ENCODE measurements at places on chromosomes 1 and 21.

GRCh38 chr1:155324717-155325602 lies 4.3 kb downstream of the RUSC1 start:
- peak; percentile 84 for DNase-seq

DNA sequence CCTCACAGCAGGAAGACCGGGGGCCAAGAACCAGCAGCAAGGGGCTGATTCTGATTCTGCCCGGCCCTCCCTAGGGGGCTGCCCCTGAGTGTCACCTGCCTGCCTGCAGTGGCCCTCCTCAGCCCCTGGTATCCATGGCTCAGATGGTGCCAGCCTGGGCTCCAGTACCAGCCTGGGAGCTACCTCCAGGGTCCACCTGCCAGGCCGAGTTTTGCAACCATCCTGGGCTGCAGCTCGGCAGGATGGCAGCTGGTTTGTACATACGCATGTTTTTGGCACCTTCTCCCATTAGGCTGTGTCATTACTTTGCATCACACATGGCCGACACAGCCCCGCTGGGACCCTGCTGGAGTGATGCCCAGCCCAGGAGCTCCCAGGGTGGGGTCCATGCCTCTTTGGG lies 93.3 kb upstream of the WNT4 start:
- DNase-seq: peak; percentile 62

GRCh38 chr1:47870480-47870879 lies 126.7 kb downstream of the TRABD2B start:
- no peak for DNase-seq

- no peak for DNase-seq
Measured at GRCh38 chr21:46397993-46398392, 60.7 kb upstream of the DIP2A start.

DNA sequence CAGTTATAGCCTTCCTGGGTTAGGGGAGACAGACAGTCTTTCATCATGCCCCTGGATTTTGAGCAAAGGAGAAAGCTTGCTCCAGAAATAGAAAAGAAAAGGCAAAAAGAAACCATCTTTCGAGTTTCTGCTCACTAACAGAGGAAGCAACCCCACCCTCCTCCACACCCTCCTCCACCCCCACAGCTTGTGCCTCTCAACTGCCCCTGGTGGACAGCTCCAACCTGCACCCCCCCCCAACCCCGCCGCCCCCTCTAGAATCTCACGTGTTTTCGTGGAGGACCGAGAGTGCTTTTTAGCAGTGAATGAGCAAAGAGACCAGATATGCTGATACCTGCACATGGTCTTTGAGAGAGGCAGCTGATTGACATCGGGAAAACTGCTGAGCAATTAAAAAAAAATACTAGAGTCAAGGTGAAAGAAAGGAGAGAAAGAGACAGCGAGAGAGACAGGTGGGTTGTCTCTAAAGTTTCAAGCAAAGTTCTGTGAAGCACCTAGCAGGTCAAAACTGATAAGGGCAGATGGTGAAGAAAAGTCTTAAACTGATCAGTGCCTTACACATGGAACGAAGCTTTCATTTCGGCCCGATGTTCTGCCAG lies 358.3 kb downstream of the KIF26B start:
- no peak for DNase-seq

DNA sequence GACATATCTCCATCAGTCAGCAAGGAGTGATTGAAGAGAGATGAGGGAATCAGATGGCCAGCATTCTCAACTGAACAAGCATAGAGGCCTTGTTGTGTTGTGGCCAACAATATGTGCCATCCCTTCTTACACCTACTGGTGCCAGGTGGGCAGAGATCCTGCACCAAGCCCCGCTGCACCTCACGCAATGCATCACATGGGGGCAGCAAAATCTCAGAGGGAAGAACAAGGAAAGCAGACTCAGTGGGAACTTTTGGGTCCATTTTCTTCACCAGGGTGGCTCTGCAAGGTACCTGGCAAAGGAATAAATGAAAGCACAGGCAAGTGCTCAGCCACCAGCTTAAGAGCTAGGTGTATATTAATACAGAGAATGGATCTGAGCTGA lies 33.2 kb downstream of the HSD3B2 start:
- DNase-seq: no peak

DNA sequence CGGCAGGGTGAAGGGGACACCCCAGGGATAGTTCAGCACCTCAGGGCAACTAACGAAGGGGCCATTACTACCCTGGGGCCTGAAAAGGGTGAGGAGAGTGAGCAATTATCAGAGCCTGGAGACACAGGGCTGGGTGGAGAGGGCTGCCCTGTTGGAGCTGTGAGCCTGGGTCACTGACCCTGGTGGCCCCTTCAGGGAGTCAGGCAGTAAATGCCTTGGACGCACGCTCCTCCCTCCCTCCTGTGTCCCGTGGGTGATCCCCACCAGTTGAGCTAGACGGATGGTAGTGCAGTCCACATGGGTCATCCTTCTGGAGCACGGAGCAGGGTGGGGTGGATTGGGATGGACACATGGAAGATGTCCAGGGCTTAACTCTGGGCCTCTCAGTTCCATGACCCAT lies 305.3 kb downstream of the PTPRU start:
- no peak for DNase-seq

DNA sequence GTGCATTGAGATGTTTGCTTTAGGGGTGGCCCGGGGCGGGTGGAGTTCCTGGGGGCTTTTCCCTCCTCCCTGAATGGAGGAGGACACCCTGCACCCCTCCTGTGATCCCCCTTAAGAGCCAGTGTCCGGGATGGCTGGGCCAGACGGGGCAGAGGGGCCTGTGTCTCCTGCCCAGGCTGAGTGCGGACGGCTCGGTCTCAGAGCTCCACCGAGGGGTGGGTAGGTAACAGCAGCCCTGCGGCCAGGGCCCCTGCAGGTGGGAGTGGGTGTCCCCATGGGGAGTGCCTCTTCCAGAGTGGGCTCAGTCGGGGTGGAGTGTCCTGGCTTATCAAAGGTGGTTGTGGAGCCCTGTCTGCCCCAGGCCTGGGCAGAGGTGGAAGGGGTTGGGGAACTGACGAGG lies 23.1 kb downstream of the TP73 start:
- no peak for DNase-seq

DNA sequence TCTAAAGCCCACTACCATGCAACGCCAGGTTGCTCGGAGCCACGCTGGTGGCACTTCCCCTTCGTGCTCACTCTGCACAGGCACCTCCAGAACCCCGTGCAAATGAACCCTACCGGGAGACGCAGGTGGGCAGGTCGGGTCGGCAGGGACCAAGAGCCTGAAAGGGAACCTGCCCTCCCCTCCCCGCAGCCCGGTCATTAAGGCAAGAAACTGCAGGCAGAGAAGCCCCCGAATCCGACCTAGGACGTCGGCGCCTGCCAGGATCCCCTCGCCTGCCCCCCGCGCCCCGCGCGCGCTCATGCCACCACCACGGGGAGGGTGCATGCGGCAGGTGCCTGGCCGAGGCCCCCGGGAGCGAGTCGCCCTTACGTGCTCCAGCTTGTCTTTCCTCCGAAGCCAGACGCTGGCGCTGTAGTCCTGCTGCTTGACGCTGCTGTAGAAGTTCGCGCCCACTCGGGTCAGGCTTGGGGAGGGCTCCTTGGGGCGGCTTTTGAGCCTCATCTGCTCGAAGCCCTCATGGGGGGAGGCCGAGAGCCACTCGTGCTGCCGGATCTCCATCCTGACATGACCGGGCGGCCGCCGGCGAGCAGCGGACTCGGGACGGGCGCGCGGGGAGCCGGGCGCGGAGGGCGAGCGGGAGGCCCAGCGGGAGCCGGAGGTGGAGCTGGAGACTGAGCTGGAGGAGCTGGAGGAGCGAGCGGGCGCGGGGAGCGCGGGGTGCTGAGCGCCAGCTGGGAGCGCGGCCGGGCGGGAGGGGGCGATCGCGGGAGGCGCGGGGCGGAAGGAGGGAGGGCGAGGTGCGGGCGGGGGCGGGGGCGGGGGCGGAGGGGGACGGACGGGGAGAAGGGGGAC lies 552 bp downstream of the PLD5 start:
- peak; percentile 91 for DNase-seq

GRCh38 chr1:53402891-53403655 lies 56.1 kb upstream of the DMRTB1 start:
- DNase-seq: no peak

GRCh38 chr1:8457760-8458381 lies 140.0 kb downstream of the SLC45A1 start:
- DNase-seq: no peak

- DNase-seq: no peak
Measured at GRCh38 chr1:222126052-222126451, 384.2 kb upstream of the DUSP10 start.

DNA sequence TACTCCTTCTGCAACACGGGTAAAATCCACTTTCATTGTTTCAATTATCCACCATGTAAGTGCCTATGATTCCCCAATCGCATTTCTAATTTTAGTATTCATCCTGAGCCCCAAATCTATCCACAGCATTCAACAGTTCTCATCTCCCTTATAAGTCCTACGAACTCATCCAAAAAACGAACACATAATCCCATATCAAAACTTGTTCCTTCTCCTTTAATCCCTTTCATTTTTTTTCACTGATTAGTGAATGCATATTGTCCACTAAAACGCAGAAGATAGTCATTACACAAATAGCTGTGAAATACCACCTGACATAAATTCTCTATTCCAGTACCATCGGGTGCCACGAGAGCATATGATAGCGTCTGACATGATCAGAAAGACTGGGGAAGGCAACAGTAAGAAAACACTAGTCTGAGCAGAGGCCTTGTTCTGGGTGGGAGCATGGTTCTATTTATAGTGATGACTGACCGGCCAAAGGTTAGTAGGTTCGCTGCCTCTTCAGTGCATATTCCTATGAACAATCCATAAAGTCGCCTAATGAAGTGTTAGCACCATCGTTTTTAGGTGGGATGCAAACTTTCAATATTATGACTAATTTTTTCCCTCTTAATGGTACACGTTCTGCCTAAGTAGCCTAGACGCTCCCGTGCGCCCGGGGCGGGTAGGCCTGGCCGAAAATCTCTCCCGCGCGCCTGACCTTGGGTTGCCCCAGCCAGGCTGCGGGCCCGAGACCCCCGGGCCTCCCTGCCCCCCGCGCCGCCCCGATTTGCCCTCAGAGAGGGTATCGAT lies 648 bp downstream of the ATP5PF start:
- peak; percentile 37 for DNase-seq

- no peak for DNase-seq
Measured at GRCh38 chr21:37469441-37469840, 102.9 kb downstream of the DYRK1A start.

GRCh38 chr1:156368889-156369684 lies at the start of gene RHBG:
Gene RHBG (plus strand): TSS chr1:156369211. CDS start chr1:156369250, 39 bp downstream.
- peak; percentile 46 for DNase-seq

DNA sequence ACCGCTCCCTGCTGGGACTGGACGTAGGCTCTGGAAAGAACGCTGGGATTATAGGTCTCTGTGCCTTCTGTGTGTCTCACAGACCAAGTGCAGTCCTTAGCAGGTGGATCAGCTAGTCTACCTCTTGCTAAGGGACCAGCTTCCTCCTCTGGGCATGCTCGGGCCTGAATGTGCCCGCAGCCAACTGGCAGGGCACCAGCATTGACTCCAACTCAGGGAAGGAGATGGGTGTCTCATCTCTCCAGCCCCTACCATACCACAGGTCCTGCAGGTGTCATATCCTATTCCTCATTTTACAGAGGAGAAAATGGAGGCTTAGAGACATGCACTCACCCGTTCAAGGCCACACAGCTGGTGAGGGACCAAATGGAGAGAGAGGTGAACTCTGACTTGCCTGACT lies 340.2 kb downstream of the PTPRU start:
- no peak for DNase-seq

DNA sequence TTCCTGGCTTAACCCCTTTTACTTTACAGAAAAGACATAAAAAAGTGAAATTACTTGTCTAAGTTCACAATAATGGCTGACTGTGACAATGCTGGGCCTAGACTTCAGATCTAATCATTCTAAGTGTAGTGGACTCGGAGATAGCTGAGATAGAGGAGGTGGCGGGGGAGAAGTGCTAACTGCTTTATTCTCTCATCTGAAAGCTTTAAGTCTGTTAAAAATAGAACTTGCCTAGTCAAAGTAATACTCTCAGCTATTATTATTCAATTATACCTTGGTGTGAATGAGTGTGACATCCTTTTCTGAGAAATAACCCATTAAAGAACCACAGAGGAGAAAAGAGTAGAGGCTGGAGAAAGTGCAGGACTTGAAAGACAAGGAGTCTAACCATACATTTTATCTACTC lies 96.1 kb upstream of the OLIG2 start:
- DNase-seq: no peak

- DNase-seq: no peak
Measured at GRCh38 chr21:41460578-41461527, 34.8 kb downstream of the MX1 start.

- DNase-seq: no peak
Measured at GRCh38 chr1:234914606-234915290, 213.9 kb downstream of the TOMM20 start.

DNA sequence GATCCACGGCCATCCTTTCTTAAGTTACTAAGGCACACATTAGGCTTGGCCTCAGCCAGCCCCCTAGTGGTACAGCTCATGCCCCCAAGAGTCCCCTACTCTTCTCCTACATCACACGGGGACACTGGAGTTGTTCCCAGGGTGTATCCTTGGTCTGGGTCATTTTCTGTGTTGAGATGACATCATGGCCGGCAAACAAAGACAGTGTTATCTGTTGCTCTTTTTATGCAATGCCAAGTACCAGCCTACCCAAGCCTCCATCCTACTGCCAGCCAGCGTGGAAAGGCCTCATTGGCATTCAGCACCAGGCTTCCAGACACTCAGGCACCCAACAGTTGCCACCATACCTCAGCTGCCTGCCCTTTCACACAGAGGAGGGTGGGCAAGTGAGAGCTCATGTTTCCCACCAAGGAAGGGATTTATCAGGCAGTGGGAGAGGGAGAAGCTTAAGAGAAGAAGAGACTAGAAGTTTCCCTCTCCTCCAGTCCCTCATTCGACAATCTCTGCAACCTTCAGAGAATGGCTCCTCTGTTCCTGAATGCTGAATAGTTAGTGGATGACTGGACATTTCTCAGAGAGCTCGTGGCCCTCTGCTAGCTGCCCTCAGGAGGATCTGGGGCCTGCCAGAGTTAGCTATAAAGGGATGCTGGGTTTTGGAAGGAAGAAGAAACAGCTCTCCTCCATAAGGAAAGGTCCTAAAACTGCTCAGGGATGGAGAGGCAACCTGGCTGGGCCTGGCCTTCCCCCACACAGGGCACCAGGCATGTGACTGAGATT lies 17.7 kb downstream of the CBR1 start:
- DNase-seq: no peak

GRCh38 chr1:206682111-206682510 lies 2.6 kb upstream of the MAPKAPK2 start:
- no peak for DNase-seq

Data from D341Med (cell line).